ENCODE measurements at places on chromosomes 1 and 21.

DNA sequence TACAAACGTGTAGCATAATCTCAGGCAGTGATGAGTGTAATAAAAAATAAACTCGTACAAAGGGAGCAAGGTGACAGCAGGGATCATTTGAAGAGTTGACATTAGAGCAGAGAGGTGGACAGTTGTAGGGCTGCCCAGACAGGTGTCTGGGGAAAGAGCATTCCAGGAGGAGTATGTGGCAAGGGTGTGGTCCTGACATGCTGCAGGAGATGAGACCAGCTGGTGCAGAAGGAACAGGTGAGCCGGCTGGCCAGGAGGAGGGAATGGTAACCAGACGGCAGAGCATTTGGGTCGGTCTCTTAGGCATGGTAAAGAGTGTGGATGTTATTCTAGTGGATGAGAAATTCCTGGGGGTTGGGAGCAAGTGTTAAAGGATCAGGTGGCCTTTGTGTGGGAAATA is 306.3 kb downstream of the LMX1A start:
- DNase-seq: no peak

- DNase-seq: no peak
Measured at GRCh38 chr1:224175617-224176016, 7.4 kb upstream of the DEGS1 start.

DNA sequence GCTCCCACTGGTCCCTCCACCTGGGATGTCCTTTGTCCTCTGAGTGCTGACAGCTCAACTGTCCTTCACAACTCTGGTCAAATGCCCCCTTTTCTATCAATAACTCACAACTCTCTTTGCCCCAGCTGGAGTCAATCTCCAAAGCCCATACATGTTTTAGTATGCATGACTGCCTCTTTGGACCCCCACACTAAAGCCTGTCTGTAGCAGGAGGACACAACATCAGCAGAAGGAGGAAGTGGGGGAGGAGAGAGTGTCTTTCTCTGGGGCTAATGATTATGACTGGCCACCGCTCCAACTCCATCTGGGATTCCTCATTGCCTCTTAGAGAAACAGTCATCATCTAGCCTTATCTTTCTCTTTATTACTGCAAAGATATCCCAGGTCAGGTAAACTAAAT is 186.6 kb upstream of the FGGY start:
- DNase-seq: no peak

DNA sequence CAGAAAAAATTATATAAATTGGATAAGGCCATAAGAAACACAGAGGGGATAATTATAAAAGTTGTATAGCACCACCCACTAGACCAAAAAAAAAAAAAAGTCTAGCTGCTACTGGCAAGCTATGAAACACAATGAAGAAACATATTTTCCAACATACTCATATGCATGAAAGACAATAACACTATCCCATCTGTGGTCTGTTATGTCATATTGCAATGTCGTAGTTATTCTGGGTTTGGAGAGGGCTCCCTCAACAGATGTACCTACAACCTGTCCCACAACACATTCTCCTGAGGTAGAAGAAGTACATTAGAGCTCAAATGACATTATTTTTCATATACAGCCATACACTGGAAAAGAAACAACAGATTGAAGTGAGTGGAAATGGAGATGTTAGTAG is 517.6 kb upstream of the ADGRL4 start:
- no peak for DNase-seq

GRCh38 chr1:238143038-238143437 is 252.3 kb upstream of the ZP4 start:
- DNase-seq: no peak

- no peak for DNase-seq
Measured at GRCh38 chr1:43666608-43667007, 16.7 kb downstream of the KDM4A start.

DNA sequence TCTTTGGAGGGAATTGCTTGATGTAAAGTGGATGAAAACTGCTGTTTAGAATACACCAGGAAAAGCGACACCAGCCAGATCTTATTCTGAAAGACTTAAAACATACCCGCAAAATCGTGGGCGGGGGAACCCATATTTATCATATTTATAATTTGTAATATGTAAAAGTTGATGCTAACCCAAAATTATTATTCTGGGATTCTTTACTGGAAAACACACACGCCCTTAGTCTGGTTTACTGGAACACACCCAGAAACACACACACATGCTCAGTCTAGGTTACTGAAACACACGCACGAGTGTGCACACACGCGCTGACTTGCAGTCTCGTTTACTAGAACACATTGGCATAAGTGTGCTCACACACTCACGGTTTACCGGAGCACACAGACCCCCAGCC is 32.5 kb downstream of the ATP5PO start:
- DNase-seq: no peak

DNA sequence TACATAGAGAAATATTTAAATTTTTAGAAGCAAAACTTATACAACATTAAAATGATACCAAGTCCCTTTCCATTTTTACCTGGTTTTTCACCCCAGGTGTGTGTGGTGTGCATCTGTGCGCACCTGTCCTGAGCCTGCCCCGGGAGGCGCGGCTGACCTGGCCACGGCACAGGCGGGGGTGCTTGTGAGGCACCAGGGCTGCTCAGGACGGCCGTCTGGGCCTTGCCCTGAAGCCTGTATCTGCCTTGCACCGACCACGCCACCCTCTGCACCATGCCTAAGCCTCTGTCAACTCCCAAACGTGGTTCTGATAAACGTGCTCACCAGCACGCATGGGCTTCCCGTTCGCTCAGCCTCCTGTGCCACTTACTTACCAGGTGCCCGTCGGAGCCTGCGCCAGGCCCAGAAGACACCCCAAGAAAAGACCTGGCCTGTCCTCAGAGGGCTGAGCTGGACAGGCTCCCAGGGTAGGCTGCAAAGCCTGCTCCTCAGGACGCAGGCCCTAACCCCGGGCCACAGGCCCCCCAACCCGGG is 20.9 kb downstream of the PANK4 start:
- DNase-seq: no peak

DNA sequence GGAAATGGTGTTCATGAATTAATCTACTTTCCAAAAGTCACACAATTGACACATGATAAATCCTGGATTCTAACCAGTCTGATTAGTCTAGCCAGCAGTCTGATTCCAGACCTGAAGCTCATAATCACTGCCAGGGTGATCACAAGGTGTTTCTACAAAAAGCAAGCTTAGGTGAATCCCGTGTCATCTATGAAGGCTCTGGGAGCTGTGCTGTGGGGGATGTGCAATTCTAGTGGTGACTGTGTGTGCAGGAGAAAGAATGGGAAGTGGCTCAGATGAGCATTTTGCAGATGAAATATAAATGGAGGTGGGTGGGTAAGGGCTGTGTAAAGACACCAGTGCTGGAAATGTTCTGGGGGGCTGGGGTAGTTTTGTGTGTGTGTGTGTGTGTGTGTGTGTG is 1.8 kb upstream of the NPPB start:
- DNase-seq: no peak

DNA sequence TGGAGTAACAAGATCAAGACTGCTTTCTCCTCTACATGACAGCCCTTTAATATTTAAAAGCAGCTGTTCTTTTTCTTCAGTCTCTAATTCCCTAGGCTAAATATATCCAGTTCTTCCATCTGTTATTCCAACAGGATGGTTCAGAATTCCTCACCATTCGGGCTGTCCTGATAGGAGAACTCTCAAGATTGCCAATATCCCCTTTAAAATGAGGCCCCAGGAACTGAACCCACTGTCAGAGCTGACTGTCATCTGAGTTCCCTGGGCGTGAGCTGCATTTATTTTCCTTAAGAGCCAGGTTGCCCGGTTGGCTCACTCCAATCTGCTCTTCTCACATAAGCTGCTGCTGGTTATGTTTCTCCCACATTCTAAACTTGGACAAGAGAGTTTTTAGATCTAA is 177.6 kb downstream of the MIS18A start:
- no peak for DNase-seq

DNA sequence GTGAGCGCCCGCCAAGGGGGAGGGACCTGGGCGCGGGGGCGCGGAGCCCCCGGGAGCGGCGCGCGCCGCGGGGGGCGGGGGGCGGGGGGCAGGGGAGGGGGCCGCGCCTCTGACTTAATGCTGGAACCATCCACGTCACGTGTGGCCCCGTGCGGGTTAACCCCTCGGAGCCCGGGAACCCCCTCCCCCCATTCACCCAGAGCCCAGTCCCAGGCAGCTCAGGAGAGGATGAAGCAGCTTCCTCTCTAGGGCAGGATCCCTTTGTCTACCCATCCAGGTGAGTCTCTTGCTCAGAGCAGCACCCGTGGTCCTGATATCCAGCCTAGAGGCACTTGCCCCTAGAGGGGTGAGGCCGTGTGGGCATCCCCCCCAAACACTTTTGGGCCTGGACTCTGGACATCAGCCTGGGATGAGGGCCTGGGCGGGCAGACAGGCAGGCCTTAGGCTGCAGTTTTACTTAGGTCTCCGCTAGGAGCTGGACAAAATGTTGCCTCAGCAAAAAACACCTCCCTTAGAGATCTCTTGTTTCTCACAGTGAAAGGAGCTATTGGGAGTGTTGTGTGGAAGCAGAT is at the start of gene ALX3:
TSS of gene ALX3 (minus strand) at position 2 of the 572 bp plus-strand sequence. CDS start 60 bp downstream, outside the sequence.
- DNase-seq: no peak

- DNase-seq: no peak
Measured at GRCh38 chr1:226653311-226653921, 85.7 kb downstream of the ITPKB start.

DNA sequence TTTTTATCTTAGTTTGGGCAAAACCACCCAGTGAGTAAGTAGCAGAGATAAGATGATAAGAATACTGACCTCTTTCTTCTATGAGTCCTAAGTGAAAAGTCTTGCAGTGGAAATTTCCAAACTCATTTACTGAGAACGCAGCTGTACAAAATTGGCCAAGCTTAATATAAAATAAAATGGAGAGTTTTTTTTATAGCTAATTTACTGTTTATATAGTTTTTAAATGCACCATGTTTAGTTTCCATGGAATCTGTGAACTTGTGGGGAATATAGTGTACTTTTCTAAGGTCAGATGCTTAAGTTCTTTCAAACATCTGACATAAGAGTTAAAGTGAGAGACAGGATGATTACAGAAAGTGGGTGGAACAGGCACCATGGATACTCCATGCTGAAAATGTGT is 833.5 kb downstream of the ADGRL2 start:
- no peak for DNase-seq

GRCh38 chr1:214071469-214071868 is 83.7 kb downstream of the PROX1 start:
- no peak for DNase-seq

- no peak for DNase-seq
Measured at GRCh38 chr1:10910681-10911489, 101.6 kb upstream of the TARDBP start.

DNA sequence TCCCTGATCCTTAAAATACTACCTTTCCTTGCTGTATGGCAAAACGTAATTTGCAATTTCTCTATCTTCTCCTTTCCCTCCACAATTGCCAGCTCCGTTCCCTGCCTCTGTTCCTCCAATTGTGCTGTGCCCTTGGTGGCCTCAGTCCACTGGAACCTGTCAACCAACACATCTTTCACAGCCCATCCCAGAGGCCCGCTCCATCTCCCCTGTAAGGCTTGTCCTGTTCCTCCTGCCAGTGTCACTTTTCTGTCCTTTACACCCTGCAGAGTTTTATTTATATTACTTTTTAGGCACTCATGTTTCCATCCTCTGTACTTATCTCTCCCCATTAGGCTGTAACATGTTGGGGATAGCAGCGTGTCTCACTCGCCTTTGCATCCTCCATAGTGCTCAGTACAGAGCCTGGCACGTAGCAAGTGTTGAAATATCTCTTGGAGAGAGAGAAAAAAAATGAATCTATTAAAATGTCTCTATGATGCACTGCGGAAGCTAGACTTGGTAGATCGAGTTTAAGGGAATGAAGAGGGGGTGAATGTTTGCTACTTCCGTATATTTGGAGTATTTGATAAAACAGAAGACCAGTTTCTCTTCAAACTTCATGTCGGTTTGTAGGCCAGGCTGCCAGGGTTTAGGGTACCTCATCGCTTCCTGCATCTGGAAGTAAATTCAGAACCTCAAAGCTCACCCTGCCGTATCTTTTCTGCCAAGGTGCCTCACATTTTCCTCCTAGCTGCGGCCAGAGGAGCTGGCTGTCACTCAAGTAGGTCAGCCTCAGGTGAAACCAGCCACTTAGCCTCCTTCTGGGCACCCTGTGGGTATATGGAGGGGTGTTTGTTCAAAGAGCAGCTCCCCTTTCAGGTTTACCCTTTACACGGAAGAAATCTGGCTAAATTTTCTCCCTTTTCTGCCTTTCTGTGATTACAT is 303.8 kb downstream of the TM2D1 start:
- no peak for DNase-seq
